AG08396 (cell line): ENCODE measurements at places on chromosomes 5 and 9.

DNA sequence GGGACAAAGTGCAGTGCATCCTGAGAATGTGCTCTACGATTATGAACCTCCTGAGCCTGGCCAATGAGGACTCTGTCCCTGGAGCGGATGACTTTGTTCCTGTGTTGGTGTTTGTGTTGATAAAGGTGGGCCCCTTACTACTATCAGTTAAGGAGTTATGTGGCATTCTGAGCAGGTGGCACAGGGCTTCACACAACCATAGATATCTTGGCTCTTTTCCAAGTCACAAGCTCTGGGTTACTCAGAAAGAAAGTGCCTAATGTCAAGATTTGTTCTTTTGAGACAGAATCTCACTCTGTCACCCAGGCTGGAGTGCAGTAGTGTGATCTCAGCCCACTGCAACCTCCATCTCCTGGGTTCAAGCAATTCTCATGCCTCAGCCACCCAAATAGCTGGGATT, 99.0 kb downstream of the GAPVD1 start:
- no peak for DNase-seq

DNA sequence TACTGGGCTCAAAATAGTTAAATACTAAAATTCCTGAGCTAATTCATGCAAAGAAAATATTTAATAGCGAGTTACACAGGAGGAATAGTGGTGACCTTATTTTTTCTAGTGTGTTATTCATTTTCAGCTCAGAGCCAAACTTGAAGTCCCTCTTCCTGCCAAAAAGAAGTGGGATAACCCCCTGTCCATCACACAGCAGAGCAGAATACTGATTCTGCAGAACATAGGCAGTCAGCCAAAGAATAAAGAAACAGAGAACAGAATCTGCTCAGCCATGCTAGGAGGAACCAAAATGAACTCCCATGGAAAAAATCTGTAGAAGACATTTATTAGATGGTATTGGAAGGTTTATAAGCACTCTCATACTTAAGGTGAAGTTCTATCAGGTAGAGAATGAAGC, 49.4 kb upstream of the GRIN3A start:
- no peak for DNase-seq

- no peak for DNase-seq
Measured at GRCh38 chr9:36036253-36036779, 397 bp upstream of the RECK start.

DNA sequence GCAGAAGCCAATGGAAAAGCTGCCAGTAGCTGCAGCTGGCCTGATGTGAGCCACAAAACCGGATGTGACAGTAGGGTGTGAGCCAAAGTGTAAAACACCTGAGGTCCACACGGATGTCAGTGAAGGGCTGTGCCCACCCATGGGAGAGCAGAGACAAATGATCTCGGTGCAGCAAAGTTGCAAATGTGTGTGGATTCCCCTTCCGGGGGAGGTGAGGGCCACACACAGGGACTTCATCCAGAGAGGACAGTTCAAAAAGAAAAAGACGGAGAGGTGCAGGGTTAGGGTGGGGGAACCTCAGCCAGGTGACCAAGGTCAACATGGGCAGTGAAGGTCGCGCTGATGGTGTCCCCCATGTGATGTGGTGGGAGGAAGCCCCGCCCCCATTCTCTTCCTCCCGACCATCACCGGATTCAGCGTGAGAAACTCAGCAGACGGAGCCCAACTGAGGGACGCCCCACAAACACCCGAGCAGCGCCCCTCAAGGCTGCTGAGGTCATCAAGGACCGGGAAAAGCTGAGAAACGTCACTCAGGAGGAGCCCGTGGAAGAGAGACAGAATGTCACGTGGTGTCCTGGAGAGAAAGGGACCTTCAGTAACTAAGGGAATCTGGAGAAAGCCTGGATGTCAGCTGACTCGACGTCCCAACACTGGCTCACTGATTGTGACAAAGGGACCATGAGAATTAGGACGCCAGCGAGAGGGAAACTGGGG, 11.4 kb upstream of the PTGDS start:
- peak; percentile 49 for DNase-seq

- DNase-seq = no peak
Measured at GRCh38 chr9:93949694-93950449, 5.3 kb downstream of the BARX1 start.

DNA sequence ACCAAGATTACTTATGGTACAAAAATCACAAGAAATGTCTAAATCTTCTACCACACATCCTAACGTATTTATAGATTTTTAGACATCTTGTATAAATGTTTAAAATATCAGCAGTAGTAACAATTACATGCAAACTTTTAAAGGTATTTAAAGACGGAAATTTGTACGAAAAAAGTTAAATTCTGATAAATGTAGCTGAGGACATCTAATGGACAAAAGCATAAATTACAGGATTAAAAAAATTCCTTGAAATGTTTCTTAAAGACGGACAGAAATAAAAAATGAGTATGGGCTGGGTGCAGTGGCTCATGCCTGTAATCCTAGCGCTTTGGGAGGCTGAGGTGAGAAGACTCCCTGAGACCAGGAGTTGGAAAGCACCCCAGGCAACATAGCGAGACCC, 15.8 kb downstream of the ERCC8 start:
- DNase-seq = no peak

DNA sequence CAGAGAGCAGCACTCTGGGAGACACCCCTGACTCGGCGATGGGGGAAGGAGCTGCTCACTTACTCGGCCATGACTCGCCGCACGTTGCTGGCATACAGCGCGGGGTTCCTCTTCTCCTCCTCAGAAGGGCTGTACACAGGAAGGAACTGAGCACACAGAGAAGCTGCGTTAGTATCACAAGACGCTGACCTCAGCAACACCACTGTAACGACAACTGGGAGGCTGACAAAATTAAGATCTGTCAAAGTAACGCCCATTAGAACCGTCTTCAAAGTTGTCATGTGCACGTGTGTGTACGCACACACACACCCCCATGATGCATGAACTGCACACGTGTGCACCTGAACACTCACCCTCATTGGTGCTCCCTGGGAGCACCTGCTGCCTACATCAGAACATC, 32.1 kb upstream of the SLC6A3 start:
- DNase-seq = no peak

DNA sequence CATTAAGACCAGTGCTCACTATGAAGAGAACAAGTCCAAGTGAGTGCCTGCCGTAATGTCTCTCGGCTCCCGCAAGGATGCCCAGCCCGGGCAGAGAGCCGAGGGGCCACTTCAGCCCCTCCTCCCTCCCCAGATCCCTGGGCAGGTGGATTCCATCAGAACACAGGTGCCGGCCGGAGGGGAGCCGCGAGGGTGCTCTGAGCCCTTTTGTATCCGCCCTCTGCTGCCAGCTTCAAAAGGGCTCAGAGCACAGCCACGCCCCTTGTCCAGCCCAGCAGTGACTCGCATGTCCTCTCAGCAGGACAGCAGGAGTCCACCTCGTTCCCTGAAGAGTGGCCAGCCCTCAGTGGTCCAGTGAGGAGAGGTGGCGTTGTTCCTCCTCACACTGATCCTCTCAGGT, 43.9 kb downstream of the CYFIP2 start:
- DNase-seq = peak; percentile 25

GRCh38 chr5:141692919-141693725, 11.1 kb upstream of the ARAP3 start:
- DNase-seq = no peak

DNA sequence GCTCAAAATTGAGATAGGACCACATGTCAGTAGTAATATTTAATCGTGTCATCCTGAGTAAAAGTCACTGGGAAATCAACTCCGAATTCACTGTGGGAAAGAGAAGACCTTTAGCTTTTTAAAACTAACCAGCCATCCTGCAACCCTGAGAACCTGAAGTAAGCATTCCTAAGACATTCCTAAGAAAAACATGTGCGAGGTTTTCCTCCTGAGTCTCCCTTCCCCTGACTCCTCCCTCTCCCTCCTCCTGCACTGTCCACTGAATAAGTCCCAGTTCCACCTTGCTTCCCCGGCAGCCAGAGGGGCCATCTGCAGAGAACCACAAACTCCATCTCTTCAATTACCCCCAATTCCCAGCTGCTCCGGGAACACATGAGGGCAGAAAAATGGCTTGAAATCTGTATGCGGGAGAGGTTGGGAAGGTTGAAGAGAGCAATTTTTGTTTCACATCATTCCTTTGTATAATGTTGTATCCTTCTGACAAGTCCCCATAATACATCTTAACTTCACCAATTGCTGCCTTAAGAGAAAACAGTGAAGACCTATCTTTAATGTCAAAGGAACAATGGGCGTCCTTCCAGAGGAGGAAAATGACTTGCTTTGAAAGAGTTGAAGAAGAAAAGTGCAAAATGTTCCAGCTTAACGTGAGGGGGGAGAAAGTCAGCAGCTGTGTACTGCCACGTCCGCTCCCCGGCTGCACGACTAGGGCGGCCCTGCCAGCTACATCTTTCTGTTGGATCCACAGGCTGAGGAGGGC, 186.3 kb downstream of the ZNF462 start:
- no peak for DNase-seq

- DNase-seq = peak; percentile 77
Measured at GRCh38 chr5:149228618-149229297, 42.9 kb upstream of the AFAP1L1 start.

DNA sequence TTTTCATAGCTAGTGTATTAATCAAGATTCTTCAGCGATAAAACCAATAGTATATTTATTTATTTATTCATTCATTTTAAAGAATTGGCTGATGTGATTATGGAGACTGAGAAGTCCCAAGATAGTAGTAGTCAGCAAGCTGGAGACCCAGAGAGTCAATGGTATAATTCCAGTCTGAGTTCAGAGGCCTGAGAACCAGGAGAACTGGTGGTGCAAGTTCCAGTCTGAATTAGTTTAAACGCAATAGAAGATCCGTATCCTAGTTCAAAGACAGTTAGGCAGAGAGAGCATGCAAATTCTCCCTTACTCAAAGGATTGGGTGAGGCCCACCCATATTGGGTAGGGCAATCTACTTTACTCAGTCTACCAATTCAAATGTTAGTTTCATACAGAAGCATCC, 364.2 kb upstream of the RPS23 start:
- DNase-seq = no peak

DNA sequence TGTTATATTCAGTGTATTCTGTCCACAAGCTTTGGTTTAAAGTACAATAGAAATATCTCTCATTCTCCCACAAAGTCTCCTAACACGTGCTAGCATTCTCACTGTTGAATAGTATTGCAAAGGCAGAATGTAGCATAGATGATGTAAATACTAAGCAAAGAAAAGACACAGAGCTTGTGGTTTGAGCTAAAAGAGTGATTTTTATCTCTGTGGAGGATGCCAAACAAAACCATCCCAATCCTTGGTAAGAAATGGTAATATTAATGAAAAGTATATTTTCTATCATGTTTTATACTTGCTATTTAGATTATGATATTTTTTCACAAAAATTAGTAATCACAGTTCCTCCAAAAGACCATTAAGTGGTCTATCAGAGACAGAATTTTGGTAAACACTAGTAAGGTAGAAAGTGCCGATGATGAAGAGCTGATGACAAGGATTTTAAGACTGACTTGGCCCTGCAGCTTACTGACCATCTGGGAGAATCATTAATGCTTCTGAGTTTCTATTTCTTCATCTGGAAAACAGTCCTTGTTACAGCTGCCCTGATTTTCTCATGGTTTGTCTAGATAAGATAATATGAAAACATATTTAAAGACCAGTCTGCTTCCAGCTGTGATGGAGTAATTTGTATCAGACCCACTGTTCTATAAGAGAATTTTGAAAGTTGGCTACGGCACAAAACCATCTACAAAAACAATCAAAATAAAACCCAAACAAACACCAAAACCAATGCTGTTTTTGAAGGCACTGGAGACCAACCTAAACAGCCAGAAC, 510.2 kb downstream of the SPATA31D1 start:
- no peak for DNase-seq

DNA sequence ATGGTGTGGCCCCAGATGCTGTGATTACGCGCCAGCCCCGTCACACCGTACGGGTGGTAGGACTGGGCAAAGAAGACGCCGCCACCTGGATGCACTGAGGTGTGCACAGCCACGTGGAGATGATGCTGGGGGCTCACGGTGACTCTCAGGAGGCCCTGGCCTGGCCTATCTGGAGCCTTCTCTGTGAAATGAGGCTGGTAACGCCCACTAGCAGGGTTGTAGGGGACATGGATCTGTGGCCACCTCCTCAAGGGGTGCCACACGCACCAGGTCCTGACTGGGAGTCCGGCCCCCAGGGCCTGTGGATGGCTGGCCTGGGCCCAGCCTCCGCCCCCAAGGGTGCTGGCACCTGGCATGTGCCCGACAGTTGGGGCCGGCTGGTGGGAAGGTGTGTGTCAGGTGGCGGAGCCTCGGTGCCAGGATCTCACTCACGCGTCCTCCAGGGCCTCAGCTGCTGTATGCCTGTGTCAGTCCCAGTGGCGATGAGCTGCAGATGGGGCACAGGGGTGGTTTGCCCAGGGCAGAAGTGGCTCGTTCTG, 32.4 kb downstream of the NEK6 start:
- DNase-seq = no peak

GRCh38 chr5:114192108-114192507, 169.8 kb upstream of the KCNN2 start:
- no peak for DNase-seq

DNA sequence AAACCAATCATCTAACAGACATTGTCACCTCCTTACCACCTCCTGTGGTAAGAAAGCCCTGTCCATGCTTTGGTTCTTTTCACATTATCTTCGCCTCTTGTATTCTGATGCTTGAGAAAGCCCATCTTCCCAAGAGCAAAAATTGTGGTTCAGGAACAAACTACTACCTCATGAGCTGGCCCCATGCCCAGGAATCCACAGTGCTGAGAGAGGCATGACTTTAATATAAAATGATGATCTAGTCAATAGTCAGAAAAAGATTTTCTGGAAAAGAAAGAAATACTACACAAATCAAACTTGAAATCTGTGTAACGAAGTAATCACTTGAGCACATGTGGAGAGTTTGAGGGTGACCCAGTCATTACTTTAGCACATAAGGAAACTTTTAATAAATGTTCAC, 94.7 kb downstream of the FGF10 start:
- DNase-seq = no peak

DNA sequence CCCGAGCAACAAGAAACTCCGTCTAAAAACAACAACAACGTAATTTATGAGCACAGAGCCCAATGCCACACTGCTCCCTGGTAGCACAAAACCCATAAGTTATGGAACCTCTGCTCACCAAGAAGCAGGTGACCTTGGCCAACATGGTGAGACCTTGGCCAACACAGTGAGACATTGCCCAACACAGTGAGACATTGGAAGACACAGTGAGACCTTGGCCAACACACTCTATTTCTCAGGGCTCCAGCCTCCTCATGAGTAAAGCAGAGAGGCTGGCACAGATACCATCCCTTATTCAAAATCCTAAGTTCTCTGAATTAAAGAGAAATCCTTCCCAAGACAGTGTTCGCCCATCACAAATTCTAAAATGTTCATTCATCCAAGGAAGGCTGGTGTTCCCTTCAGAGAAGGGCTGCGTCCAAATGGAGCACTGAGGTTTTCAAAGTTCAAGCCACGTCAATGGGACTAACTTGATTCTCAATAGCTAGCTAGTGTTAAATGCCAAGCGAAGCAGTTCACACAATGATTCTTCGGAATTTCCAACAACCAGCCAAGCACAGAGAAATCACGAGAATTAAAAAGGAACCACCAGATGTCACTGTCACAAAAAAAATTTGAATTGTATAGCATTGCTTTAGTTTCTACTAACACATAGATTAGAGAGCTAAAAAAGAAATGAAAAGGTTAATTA, 29.5 kb downstream of the TTC39B start:
- DNase-seq = no peak

- no peak for DNase-seq
Measured at GRCh38 chr5:152151940-152152339, 227.3 kb upstream of the GLRA1 start.
